CD4-positive, alpha-beta T cell treated with Interleukin-10 for 1 hour (primary cell): ENCODE measurements at places on chromosomes 5 and 9.

DNA sequence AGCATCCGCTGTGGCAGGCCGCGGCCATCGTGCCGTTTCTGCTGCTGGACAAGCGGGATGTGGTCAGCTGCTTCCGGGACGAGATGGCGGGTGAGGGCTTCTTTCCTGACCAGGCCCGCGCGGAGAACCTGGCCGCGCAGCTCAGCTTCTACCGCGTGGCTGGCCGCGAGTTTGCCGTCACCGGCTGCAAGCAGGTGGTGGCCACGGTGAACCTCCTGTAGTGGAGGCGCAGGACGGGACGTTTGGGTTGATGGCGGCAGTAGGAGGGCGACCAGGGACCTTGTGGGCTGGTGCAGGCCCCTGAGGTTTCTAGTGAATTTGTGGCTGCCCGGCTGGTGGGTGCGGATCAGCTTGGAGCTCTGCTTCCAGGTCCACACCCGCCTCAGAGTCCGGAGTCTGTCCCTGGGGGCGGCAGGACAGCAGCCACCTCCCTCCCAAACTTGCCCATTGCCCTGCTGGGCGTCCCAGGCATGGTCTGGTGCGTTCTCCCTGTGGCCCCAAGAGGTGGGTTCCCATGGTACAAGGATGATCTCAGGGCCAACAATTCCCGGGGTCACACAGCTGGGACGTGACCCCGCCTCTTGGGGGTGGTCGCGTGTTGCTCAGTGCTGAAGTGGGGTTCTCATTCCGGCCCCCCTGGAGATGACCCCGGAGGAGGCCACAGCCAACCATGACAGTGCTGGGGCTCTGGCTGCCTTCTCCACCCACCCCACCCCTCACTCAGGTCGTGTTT is 2.4 kb downstream of the TOR4A start:
- DNase-seq, result no peak

GRCh38 chr5:160327818-160328217 is 15.5 kb upstream of the CCNJL start:
- DNase-seq, result no peak

- DNase-seq, result no peak
Measured at GRCh38 chr5:140399979-140400729, 1.5 kb upstream of the ANKHD1 start.

DNA sequence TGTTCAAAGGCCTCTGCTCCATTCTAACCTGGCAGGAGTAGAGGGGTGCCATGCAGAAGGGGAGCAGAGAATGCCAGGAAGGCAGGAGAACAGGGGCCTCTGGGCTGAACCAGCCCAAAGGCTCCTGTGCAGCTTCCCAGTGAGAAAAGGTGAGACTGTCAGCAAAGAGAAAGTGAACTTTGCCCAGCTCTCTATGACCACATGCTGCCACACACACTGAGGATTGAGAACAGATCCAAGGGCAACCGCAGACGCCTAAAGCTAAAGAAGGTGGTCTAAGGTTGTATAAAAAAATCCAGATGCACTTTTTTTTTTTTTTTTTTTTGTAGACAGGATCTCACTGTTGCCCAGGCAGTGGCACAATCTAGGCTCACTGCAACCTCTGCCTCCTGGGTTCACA is 51.4 kb downstream of the ALDH7A1 start:
- DNase-seq, result no peak

DNA sequence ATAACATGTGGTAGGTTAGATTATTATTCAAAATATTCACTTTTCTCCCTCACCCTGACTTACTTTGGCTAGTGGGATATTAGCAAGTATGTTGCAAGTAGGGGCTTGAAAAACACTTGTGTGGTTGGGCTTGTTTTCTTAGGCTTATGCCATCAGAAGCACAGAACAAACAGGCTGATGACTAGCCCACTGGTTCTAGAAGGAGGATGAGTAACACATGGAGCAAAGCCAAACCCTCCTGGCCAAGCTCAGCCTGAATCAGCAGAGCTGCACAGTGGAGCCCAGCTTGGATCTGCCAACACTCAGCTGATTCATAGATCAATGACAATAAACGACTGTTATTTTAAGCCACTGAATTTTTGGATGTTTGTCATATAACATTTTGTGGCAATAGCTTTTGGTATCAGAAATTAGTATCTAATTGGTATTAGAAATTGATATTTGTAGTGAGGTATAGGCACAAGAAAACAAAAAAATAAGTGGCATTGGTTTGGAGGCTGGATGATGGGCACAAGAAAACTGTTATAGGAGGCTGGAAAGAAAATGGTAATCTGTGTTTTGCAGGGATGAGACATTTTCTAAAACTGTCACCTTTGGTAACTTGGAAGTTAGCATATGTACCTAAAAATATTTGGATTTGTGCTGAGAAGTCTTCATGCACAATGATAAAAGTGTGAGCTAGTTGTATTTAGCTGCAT is 46.1 kb upstream of the ZBED3 start:
- no peak for DNase-seq

DNA sequence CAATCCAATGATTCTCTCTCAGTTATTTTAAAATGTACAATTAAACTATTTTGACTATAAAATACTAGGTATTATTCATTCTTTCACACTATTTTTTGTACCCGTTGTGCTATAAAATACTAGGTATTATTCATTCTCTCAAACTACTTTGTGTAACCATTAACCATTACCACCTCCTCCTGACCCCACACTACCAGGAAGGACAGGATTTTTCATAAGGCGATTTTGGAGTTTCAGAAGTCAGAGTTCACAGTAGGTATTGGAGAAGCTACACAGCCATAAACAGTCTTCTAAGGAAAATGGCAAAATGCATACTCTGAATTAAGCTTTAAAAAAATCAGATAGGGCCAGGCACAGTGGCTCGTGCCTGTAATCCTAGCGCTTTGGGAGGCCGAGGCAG is 35.1 kb upstream of the TMEM252 start:
- DNase-seq, result no peak

DNA sequence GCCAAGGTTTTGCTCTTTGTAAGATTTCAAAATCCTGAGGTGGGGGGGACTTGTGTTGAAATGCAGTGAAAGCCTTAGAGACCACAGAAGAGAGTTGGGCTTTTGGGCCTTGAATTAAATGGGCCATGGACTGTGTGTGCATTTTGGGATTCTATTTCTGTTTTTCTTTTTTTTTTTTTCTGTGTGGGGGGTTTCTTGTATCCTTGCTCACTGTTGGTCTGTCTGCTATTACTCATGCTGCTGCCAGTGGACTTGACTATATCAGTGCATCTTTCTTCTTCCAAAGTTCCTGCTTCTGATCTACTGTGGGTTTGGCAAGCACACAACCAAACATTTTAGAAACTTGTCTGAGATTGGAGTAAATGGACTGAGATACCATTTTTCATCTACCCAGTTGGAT is 344.9 kb downstream of the ARL15 start:
- no peak for DNase-seq

- DNase-seq, result no peak
Measured at GRCh38 chr5:141654298-141654697, 3.1 kb upstream of the FCHSD1 start.

- no peak for DNase-seq
Measured at GRCh38 chr9:95816716-95817115, 58.8 kb upstream of the ERCC6L2 start.

DNA sequence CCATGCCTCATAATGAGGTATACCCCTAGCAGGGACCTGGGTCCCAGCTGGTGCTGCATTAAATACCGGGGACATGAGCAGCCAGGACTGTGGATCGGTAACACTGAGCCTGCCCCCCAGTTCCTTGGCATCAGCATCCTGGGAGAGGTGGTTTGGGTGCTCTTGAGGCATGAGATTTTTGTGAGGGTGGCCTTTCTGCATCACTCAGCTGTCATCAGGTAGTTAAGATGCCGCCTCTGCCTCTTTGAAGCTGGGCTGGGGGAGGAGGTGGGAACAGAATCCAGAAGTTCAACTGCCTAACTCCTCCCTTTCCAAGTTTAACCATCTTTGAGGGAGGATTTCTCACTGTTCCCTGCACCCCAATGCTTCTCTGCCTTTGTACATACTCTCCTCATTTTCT is 112.7 kb downstream of the PDZD2 start:
- no peak for DNase-seq

GRCh38 chr9:119907056-119907455 is 537.8 kb upstream of the BRINP1 start:
- no peak for DNase-seq

GRCh38 chr5:164748861-164749260 is 1243.4 kb downstream of the MAT2B start:
- DNase-seq, result no peak

- no peak for DNase-seq
Measured at GRCh38 chr9:89637787-89638186, 33.0 kb downstream of the GADD45G start.

GRCh38 chr9:77903666-77904285 is 127.8 kb downstream of the GNAQ start:
- no peak for DNase-seq

GRCh38 chr5:139869042-139869790 is 73.6 kb downstream of the PSD2 start:
- DNase-seq, result no peak

DNA sequence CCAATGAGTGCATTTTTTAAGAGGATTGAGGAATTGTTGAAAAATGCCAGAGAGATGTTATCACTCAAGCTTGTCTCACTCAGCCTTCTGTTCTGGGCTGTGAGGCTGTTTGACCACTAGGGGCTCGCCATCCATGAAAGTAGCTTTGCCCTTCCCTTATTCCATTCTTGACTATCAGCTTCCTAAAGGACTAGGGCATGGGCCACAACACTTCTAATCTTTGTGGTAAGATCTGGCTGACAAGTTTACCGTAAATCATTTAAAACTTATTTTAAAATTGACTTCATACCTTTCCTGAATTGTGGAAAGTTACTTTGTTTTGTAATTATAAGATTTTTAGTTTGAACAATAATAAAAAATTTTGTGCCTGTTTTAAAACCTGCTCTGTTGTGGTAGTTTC is 49.5 kb downstream of the TJP2 start:
- DNase-seq, result no peak

GRCh38 chr9:127742435-127743088 is 7.5 kb upstream of the TOR2A start:
- DNase-seq, result no peak

- DNase-seq, result no peak
Measured at GRCh38 chr5:88661806-88662207, 221.2 kb downstream of the MEF2C start.

GRCh38 chr9:84141741-84142370 is 161.3 kb downstream of the RMI1 start:
- no peak for DNase-seq

DNA sequence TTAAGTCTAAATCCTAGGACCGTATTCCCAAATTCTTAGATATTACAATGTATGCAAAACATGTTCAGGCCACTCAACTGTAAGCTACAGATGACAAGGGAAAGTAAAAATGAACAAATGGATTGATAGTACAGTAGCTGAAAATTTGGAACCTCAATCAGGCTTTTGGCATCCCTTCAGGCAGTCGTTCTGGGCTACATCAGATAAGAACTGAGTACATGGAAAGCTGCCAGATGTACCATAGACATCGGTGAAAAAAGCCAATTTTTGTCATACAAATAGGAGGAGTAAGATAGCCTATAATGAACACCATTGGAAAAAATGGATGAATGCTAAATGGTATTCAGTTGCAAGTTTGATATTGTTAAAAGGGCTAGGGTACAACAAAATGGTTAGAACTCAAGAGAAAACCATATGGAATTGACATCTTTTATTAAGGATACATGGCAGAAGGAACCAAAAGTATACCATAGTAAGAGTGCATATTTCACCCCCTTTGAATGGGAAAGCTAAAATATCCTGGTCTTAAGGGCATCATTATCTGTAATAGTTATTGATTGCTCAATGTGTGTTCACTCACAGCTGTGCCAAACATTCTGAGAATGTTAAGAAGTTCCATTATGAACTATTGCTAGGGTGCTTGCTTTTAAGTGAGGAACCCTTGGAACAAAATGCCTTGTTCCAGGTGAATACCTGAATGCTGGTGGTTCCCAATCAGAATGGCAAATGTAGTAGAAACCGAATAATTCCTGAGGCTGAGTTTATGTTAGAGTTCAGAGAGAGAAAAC is 86.4 kb downstream of the NR3C1 start:
- DNase-seq, result no peak

- DNase-seq, result no peak
Measured at GRCh38 chr9:80797831-80798688, 891.3 kb downstream of the TLE1 start.

- DNase-seq, result no peak
Measured at GRCh38 chr9:110555551-110556331, 23.8 kb downstream of the SVEP1 start.

- no peak for DNase-seq
Measured at GRCh38 chr5:73764586-73764985, 138.6 kb downstream of the ARHGEF28 start.

- no peak for DNase-seq
Measured at GRCh38 chr5:83583859-83584258, 112.3 kb downstream of the VCAN start.

DNA sequence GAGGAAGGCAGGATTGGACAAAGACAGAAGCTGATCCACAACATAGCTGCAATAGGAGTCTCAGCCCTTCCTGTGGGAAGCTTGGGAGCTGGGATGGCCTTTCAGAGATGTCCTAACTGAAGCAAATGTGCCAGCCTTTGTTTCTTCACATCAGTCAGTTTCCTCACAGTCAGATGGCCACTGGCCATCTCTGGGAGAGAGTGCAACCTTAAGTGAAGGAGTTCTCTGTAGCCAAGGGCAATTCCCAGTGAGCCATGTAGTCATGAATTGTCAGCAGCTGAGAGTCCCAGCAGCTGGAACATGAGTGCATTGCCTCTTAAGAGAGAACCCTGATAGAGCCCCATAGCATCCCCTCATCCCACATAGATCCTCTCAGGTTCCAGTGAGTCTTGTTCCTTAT is 89.1 kb upstream of the LIFR start:
- DNase-seq, result no peak

GRCh38 chr5:149156435-149157083 is 15.3 kb downstream of the ABLIM3 start:
- DNase-seq, result no peak

DNA sequence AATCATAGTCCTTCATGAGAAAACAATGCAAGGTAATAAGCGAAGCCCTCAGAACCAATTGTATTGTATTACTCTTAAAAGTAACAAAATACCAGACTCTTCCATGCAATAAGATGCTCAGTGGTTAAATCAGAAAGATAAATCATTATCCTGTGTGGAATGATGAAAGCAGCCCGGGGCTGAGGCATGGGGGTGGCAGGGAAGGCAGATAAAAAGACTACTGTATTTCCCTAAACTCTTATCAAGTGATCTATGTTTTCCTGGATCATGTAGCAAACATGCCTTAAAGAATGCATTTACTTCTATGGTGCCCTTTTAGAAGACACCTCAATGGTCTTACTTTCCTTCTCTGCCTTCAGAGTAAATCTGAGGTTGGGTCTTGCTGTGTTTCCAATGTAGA is 105.6 kb upstream of the DAPK1 start:
- DNase-seq, result no peak

DNA sequence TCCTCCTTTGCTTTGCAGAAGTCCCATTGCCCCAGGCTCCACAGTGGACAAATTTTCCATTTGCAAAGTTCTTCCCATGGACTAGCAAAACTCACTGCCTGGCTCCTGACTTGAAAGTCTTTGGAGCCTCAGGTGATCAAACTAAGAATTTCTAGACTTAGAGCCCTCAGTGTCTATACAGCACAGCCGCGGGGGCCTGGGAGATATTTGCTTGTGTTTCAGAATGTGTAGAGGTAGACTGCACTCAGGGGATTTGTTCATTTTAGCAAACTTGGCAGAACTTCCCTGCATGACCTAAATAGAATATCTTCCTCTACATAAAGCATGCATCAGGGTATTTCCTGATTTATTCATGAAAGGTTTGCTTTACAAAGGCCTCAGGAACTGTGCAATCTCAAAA is 384.2 kb upstream of the ZNF462 start:
- no peak for DNase-seq

- DNase-seq, result no peak
Measured at GRCh38 chr5:111439473-111440075, 72.8 kb downstream of the STARD4 start.

GRCh38 chr5:50699737-50700136 is 33.3 kb downstream of the PARP8 start:
- no peak for DNase-seq
